ENCODE measurements at places on chromosomes 1 and 21. TPM values are rescaled to one million over a fixed set of nuclear protein-coding genes. Genes with fewer than 3 reads are reported as not detected.
A peak's percentile ranks its signal among the peaks of the same experiment; 100 is the strongest.

GRCh38 chr1:22582661-22583635, 19.7 kb downstream of the EPHA8 start:
- no peak for DNase-seq

GRCh38 chr1:153568367-153569099, 2.9 kb upstream of the S100A2 start:
- DNase-seq, result peak; percentile 93

DNA sequence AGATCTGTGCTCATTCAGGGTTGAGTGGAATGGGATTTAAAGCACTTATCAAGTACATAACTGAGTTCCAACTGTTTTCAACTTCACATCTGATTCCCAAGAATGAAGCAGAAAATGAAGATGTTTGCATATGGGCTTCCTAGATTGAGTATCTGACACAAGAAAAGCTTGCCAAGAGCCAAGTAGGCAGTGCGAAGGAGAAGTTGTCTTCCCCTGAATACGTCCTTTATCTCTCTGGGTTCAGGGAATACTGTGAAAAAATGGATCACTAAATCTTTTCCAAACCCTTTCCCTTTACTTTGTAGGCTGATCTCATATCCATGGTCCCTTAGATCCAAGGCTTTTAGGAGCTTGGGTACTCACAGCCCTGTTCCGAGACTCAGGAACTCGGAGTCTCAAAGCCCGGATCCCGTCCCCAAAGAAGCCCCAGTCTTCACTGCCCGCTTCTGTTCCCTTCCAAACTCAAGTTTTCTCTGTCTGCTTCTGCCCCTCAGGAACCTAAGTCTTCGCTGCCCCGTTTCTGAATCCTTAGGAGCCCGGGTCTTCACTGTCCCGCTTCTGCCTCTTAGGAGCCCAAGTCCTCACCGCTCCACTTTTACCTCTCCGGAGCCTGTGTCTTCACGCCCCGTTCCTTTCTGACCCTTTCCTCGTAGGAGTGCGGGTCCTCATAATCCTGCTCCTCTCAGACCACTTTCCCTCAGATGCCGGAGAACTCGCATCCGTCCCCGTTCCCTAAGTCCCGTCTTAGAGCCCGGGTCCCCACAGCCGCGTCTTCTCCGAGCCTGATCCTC, 616 bp downstream of the TAF12 start:
- peak; percentile 52 for DNase-seq

The FCRL1 gene
- total RNA-seq, result not detected

DNA sequence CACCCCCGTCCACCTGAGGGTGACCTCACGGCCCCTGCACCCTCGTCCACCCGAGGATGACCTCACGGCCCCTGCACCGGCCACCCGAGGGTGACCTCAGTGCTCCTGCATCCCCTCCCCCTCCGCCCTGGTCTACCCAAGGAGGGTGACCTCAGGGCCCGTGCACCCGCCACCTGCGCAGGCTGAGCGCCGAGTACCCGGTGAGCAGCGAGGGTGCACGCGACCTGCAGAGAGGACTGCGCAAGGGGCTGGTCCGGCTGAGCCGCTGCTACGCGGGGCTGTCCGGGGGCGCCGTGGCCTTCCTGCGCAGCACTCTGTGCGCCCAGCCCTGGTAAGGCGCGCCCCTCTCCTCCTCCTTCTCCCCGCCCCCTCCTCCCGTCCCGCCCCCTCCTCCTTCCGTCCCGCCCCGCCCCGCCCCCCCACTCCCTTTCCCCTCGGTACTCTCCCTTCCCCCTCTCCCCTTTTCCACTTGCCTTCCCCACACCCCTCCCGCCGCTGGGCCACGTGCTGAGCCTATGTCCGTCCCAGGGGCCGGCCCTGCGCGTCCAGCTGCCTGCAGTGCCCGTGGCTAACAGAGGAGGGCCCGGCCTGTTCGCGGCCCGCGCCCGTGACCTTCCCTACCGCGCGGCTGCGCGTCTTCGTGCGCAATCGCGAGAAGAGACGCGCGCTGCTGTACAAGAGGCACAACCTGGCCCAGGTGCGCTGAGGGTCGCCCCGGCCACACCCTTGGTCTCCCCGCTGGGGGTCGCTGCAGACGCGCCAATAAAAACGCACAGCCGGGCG, 28.4 kb downstream of the TRIM11 start:
- peak; percentile 33 for DNase-seq

The GUCA2A gene
- total RNA-seq, result not detected

DNA sequence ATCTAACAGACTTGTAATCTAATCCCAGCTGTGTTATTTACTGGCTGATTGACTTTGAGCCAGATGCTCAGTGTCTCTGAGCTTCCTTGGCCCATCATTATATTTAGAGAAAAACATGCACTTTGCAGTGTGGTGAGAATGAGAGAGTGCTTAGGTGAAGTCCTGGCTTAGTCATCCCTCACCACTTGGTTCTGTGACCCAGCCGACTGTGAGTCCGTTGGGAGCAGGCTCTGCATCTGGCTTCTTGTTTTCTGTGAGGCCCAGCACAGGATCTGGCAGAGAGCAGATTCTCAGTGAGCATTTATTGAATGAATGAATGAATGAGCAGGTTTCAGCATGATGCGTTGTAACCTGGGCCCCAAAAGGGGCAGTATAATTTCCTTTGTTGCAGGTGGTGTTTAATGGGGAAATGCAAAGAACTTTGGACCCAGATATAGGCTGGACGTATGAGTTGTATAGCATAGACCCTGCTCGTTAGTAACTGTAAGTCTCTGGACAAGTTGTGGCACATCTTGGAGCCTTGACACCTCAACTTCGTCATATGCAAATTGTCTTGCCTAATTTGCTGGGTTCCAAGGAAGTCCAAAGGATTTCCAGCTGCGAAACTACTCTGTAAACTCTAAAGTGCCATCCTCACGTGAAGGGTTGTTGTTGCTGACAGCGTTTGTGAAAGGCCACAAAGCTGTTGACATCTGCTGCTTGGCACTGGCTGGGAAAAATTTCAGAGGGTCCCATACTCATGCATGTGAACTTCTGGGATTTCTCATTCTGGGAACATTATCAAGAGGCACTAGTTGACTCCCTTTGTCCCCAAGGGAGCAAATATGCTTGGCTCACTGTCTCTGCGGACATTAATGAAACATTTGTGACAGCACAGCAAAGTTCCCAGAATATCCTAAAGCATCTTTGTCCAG, 138.8 kb upstream of the USP24 start:
- DNase-seq, result no peak

Measured in M059J (cell line).